ENCODE measurements at places on chromosomes 16 and 17.

DNA sequence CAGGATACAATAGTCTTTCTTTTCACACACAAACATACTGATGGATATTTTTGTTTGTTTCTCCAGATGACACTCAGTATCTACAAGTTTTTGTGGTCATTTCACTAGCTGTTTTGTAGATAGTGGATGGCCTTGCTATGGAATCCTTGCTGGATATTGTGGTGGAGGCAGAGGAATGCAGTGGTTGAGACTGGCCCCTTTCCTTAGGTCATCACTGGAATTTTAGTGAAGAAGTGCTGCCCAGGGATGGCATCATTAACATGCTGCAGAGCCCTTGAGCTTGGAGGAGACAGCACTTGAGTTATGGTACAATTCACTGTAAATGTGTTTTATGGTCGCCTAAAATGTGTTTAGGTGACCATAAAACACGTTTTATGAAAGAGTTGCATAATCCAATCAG, 455.9 kb upstream of the HSBP1 start:
- no peak for DNase-seq

- DNase-seq: no peak
These were observed 8.9 kb upstream of the PRSS21 start for GRCh38 chr16:2808181-2808580.

DNA sequence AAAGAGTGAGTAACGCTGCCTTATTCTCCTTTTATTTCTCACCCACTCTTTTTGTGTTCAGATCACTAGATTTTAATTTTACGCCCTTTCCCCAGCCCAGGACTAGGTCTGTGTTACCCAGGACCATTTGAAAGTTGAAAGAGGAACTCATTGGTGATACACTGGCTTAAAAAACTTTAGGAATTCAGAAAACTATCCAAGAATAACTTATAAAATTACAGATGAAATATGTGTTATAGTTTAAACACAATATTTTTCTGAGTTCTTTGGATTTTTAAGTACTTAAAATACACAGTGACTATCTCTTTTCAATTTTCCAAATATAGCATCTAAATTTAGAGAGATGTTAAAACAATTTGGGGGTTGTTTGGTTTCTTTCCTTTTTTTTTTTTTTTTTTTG, 385.2 kb downstream of the CDH13 start:
- DNase-seq: no peak

DNA sequence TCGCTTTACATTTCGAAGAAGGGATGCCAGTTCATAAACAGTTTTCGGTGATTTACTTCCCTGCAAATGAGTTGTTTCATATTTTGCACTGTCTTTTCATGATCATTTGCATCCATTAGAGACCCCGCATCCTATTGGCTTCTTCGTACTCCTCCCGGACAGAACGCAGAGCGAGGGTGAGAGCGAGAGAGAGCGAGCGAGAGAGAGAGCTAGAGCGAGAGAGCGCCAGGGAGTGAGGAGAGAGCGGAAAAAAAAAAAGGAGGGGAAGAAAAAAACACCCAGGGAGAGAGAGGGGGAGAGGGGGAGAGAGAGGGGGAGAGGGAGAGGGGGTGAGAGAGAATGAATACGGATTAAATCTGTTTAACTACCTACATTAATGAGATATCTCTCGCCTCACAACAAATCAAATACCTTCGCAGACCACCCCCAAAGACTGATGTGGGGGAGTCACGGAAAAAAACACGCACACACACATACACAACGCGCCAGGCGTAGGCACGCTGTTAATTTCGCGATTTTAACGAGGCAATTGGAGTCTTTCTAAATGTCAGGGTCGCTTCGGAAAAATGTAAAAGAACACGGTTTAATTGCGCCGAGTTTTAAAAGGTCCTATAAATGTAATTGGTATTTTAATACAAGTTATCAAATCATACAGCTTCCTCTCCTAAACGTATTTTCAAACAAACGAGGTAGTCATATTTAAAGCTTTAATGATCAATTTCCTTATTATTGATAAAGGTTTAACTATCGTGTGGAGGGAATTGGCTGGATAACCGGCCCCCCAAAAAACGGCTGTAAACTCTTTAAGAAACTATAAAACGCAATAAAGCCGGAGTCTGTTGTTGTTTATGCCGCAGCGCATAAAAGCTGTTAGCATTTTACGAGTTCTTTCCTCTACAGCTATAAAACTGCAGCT, at the start of gene HOXB8:
Gene HOXB8, minus strand, starts transcription at position 246 of the 916 bp plus-strand sequence. CDS start 588 bp downstream, outside the sequence.
- no peak for DNase-seq

GRCh38 chr16:84272740-84273320, 21.8 kb upstream of the WFDC1 start:
- DNase-seq: no peak

- DNase-seq: no peak
These were observed 271.0 kb downstream of the C16orf95 start for GRCh38 chr16:87046235-87046634.

DNA sequence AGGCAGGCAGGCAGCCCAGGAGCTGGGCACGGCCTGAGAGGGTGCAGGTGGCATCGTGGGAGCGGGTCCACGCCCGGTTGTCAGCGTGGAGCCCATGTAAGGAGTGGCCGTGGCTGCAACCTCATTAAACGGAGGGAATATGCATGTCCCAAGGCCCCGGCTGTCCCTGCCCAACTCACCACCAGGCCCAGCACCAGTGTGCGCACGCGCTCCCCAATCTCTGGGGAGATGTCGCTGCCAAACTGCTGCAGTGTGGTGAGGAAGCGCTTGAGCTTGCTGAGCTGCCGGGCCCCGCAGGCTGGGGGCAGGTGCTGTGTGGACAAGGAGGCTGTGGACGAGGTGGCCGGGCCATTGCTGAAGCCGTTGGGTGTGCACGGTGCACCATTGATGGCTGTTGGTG, 25.6 kb upstream of the PABPN1L start:
- DNase-seq: no peak

GRCh38 chr16:9139965-9140364, 48.5 kb downstream of the HAPSTR1 start:
- no peak for DNase-seq

- no peak for DNase-seq
These were observed 23.6 kb downstream of the ALOX15B start for GRCh38 chr17:8062435-8062806.

DNA sequence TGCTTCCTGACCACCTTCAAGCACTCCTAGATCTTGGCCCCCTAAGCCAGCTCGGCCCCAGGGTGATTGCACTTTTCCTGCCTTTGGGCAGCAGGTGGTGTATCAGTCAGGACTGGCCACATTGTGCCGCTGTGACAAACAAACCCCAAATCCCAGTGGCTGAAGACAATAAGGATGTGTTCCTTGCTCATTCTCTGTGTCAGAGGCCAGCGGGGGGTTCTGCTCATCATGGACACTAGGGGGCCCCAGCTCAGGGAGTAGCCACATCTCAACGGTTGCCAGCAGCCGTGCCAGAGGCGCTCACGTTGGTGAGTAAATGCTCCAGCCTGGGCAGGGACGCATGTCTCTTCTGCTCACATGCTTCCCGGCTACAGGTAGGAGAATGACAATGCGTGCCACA, 60.4 kb downstream of the ZDHHC7 start:
- DNase-seq: peak; percentile 19

GRCh38 chr17:2240541-2240940, 63.0 kb downstream of the SMG6 start:
- DNase-seq: no peak

GRCh38 chr16:66690106-66690847, 6.3 kb downstream of the CMTM4 start:
- no peak for DNase-seq

- DNase-seq: no peak
These were observed at the start of gene NEURL4 for GRCh38 chr17:7328840-7329373. TSS of gene NEURL4 (minus strand) at chr17:7329335. CDS start at chr17:7329312, 23 bp downstream.

- no peak for DNase-seq
These were observed 195.3 kb downstream of the ZNF423 start for GRCh38 chr16:49660626-49661025.

DNA sequence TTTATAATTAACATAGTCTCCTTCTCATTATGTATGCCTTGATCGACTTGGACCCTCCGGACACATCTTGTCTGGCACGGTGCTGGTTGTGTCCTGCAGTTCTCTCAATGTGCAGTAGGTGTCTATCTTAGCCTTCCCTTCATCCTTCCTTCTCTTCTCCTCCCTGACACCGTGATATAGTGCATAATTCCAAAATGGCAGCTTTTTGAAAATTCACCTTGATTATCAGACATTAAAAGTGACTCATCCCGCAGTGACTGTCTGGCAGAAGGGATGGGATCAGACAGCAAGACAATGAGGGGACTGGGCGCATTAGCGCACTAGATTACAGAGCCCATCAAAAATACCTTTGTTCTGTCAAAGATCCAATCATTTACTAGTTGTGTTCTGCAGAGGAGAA, 70.0 kb upstream of the PMFBP1 start:
- no peak for DNase-seq

DNA sequence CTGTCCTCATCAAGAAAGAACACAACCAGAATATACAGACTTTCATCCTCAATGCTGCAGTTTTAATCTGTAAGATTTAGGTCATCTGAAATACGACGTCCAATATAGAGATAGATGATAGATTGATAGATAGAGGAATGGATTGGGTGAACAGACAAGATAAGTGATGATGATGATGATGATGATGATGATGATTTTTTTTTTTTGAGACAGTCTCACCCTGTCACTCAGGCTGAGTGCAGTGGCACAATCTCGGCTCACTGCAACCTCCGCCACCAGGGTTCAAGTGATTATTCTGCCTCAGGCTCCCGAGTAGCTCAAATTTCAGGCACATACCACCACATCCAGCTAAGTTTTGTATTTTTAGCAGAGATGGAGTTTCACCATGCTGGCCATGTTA, 56.3 kb upstream of the ADAMTS18 start:
- no peak for DNase-seq

GRCh38 chr16:18783430-18784341, 6.4 kb downstream of the RPS15A start:
- DNase-seq: no peak

- peak; percentile 35 for DNase-seq
These were observed 74.8 kb upstream of the SMURF2 start for GRCh38 chr17:64736804-64737492.

DNA sequence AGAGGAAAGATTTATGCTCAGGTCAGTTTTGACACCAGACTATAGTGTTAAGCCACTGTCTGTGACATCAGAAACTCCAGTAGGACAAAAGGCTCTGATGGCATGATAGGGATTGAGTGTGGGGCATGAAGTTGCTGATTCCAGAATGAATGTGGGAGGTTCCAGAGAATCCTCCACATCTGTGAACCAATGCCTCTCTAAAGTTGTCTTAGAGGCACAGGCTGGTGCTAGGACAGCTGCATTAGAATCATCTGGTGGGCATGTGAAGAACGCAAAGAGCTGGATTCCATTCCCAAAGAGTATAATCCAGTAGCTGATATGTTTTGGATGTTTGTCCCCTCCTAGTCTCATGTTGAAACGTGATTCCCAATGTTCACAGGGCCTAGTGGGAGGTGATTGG, 32.1 kb upstream of the NLK start:
- DNase-seq: no peak

- DNase-seq: no peak
These were observed 9.5 kb downstream of the USP22 start for GRCh38 chr17:21033350-21033749.

DNA sequence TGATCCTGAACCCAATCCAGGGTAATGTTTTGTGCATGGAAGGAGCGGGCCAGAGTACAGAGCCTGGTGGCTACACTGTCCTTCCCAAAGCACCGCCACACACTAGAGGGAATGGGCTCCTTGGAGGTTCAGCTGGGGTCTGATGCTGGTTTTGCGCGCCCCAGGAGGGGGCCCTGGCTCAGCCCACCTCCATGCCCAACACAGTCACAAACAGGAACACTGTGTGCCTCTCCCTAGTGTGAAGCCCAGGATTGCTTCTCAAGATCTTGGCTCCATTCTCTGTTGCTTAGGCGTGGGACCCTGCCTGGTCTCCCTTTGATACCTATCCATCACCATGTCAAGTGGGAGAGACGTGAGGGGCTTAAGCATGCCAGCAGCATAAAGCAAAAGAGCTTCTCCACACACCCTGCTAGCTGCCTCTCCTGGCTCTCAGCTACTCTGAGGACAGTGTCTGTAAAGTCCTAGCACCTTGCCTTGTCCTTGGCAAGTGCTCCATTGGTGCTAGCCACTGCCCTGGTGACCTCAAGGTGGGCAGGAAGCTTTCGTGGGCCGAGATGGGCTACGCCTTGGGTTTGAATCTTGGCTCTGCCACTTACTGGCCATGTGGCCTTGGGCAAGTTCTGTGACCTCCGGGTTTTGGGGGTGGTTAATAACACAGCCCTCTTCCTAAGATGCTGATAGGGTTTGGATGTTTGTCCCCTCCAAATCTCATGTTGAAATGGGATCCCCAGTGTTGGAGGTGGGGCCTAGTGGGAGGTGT, 122.2 kb downstream of the C16orf78 start:
- no peak for DNase-seq

DNA sequence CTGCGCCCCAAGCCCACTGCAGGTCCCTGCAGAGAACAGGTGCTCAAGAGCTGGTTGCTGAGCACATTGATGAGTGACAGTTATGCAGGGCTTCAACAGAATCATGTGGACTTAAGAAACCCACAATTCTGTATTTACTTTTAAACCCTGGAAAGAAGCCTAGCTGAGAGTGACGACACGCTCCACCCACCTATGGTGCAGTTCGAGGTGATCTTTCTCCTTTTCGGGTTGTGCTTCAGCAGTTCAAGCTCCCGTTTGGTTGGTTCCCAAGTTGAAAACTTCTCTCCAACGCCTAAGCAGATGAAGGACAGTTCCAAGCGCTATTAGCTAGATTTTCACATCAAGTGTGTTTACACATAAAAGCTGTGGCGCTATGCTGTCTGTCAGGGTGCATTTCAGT, 23.9 kb downstream of the USP22 start:
- no peak for DNase-seq

DNA sequence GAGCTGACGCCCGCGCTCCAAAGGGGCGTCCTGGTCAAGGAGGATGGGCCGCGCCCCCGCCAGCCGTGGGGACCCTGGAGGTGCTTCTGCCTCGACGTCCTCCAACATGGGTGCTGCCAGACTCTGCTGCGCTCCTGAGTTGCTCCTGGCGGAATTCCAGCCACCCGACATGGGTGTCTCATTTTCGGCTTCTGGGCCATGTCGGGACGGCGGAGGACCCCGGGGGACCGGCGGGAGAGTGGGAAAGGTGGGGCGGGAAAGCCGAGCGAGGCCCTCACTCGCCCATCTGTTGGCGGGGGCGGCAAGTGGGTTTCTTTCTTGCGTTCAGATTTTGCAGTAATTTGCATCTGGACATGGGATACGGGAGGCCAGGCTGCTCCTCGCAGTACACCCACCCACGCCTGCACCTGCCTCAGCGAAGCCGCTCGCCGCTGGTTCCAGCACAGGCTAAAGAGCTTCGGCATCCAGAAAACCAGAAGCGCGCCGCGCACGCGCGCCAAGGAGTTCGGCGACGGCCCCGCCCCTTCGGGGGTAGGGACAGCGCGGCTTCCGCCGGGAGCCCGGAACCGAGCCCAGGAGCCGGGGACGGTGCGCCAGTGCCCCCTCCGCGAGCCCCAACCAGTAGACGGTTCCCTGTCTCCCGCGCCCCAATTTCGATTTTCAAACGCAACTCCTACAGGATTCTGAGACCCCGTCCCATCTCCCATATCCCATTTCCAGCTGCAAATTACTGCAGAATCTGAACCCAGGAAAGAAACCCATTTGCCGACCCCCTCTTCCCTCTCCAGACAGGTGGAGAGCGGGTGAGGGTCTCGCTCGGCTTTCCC, at the start of gene ARMC7:
Gene ARMC7, plus strand, starts transcription at position 563 of the 827 bp plus-strand sequence. CDS start 320 bp downstream, outside the sequence.
- peak; percentile 87 for DNase-seq

Measured in T-helper 17 cell (primary cell).